H1 (cell line): ENCODE measurements at places on chromosomes 7 and 10. TPM values are rescaled to one million over a fixed set of nuclear protein-coding genes. Genes with fewer than 3 reads are reported as not detected.

DNA sequence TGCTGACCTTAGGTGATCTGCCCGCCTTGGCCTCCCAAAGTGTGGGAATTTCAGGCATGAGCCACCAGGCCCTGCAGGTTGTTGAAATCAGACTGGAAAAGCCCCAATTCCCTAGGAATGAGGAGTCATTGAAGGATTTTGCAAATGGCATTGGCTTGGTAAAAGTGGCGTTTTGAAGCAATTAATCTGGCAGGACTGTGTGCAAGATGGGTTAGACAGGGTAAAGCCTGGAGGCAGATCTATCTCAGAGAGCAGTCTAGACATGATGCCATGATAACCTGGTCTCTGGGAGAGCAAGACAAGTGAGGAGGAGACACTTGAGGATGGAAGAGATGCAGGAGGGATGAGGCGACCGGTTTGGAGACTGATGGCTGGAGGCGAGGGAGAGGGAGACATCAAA is 45.7 kb upstream of the UBE2H start:
- H3K27me3 ChIP-seq, result no peaks in the 10 kb centered on the region
- H3K4me1 ChIP-seq, result no peaks in the 10 kb centered on the region
- H3K4me3 ChIP-seq, result no peak overlapping the region

DNA sequence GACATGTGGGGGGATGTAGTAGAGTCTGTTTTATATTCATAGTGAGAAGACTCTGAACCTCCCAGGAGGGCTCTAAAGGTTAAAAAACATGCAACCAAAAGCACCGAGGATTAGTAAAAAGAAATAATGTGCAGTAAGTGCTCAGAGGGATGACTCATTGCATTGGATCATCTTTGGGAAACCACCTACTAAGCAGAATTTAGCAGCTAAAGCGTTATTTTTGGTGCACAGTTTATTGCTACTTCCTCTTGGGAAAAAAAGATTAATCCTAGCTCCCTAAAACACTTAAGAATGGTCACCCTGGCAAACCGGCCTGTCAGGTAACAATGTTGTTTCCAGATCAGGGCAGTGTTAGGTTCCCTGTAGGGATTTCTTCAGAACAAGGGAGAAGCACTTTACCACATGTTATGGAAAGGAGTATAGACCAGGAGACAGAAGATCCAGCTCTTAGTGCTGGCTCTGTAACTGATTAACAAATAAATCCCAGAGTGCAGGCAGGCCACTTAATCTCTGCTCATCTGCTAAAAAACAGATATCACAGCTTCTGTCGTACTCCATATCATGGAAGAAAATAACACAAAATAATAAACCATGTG is 44.8 kb upstream of the FAM133B start:
- H3K36me3 ChIP-seq, result no peaks in the 10 kb centered on the region
- H3K4me1 ChIP-seq, result peaks cover 4% of the 10 kb centered on the region
- H3K4me3 ChIP-seq, result no peak overlapping the region
- DNase-seq, result no peak
- no peak overlapping the region for H3K27ac ChIP-seq
- no peaks in the 10 kb centered on the region for H3K27me3 ChIP-seq

GRCh38 chr7:24755541-24756407 is 1.5 kb downstream of the GSDME start:
- no peak for DNase-seq
- no peak overlapping the region for H3K4me3 ChIP-seq
- no peak overlapping the region for H3K27ac ChIP-seq

DNA sequence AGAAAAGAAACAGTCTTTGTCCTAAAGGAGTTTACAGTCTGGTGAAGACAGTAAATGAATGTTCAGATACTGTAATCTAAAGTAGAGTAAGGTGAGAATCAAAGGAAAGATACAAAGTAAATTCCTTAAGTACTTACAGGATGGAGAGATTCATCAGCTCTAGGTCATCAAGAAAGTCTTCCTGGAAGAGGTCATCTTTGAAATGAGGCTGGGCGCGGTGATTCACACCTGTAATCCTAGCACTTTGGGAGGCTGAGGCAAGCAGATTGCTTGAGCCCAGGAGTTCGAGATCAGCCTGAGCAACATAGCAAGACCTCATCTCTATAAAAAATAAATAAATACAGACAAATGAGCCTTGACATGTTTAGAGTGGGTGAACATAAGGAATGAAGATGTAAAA is 18.3 kb downstream of the FHIP2A start:
- H3K27ac ChIP-seq, result no peak overlapping the region
- no peaks in the 10 kb centered on the region for H3K4me1 ChIP-seq
- H3K36me3 ChIP-seq, result no peaks in the 10 kb centered on the region
- DNase-seq, result no peak

GRCh38 chr10:11721806-11722205 is 20.4 kb upstream of the ECHDC3 start:
- H3K4me1 ChIP-seq, result no peaks in the 10 kb centered on the region
- no peaks in the 10 kb centered on the region for H3K27me3 ChIP-seq
- H3K4me3 ChIP-seq, result no peak overlapping the region
- DNase-seq, result no peak

DNA sequence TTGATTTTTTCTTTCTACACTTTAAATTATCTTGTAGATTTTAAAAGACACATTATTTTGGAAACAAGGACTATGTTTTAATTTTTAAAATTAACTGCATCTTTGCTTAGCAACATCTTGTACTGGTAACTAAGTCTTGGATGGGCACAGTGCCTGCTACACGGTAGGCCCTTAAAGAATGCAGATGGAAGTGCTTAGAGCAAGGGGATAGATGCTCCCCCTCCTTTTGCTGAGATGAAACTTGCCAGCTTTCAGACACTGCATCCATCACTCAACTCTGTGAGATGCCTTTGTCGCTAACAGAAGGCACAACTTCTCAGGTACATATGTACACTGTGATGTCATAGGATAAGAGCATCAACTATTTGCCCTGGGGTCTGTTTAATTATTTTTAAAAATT is 103.9 kb downstream of the LRRC18 start:
- no peak overlapping the region for H3K4me3 ChIP-seq
- no peak for DNase-seq
- H3K36me3 ChIP-seq, result no peaks in the 10 kb centered on the region
- no peak overlapping the region for H3K27ac ChIP-seq
- H3K27me3 ChIP-seq, result no peaks in the 10 kb centered on the region

- H3K27me3 ChIP-seq, result no peaks in the 10 kb centered on the region; the same call in 1 of the 2 replicates
- no peak overlapping the region for H3K4me3 ChIP-seq
- DNase-seq, result no peak
- H3K4me1 ChIP-seq, result no peaks in the 10 kb centered on the region
Observed at GRCh38 chr10:94066411-94066810, 72.7 kb downstream of the PLCE1 start.

GRCh38 chr10:132542086-132542775 is 4.6 kb downstream of the INPP5A start:
- H3K27me3 ChIP-seq, result peaks cover 8% of the 10 kb centered on the region; the same call in 1 of the 2 replicates
- no peak for DNase-seq
- H3K4me1 ChIP-seq, result peaks cover 29% of the 10 kb centered on the region
- no peak overlapping the region for H3K4me3 ChIP-seq

- no peaks in the 10 kb centered on the region for H3K27me3 ChIP-seq
- H3K27ac ChIP-seq, result no peak overlapping the region
- no peaks in the 10 kb centered on the region for H3K4me1 ChIP-seq
- H3K36me3 ChIP-seq, result no peaks in the 10 kb centered on the region
- no peak for DNase-seq
- H3K4me3 ChIP-seq, result no peak overlapping the region
Observed at GRCh38 chr7:152899548-152900109, 140.1 kb downstream of the ACTR3B start.

DNA sequence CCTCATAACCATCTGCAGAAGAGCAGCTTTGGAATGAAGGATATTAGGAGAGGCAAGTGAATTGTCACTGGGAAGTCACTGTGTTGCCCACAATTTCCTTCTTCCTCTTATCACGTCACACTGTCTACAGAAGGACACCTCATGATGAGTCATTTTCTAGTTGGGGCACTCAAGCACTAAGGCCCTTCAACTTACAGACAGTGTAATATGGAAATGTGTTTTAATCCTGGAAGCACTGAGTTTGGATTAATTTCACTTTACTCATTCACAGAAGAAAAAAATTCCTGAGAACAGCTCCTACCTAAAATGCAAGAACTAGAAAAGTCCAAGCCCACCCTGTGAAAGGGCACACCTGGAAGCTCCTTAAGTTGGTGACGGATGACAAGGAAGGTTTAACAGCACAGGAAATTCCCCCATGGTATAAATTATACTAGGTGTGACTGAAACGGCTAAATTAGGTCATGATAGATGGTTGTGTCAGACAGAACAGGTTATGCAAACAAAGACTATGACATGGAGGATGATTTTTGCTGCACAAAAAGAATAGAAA is 56.6 kb downstream of the PARD3 start:
- H3K27ac ChIP-seq, result no peak overlapping the region
- H3K27me3 ChIP-seq, result no peaks in the 10 kb centered on the region
- H3K4me3 ChIP-seq, result no peak overlapping the region

GRCh38 chr7:149836434-149836833 is 1.7 kb upstream of the ZNF862 start:
- DNase-seq, result no peak
- H3K27ac ChIP-seq, result no peak overlapping the region
- peaks cover 3% of the 10 kb centered on the region for H3K4me1 ChIP-seq
- H3K4me3 ChIP-seq, result no peak overlapping the region
- no peaks in the 10 kb centered on the region for H3K27me3 ChIP-seq
- no peaks in the 10 kb centered on the region for H3K36me3 ChIP-seq

DNA sequence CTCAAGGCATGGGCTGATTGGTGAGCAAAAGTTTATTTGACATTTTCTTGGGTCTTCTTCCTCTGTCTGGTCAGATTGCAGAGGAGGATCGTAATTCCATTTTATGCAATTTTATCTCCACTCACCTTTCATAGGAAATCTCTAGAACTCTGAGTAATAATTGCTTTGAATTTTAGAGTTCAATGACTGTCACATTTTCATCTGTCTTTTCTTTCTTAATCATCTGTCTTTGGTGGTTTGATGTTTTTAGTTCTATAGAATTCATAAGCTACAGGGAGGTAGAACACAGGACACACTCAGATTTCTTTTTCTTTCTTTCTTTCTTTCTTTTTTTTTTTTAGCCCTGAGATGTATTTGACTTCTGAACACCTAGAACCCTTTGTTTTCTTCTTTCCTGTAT is 11.6 kb downstream of the GATA3 start:
- no peak overlapping the region for H3K27ac ChIP-seq
- no peaks in the 10 kb centered on the region for H3K36me3 ChIP-seq
- no peak overlapping the region for H3K4me3 ChIP-seq
- DNase-seq, result no peak
- peaks cover 15% of the 10 kb centered on the region for H3K4me1 ChIP-seq
- peaks cover 25% of the 10 kb centered on the region for H3K27me3 ChIP-seq

Gene FGFBP3
- total RNA-seq, result 115 and 120 TPM in 2 replicates

Gene GNAT3
- not detected in 2 replicates for total RNA-seq

Gene NPSR1
- not detected in 2 replicates for total RNA-seq

Gene ACTR3C
- 0.84 TPM in 1 of 2 replicates, not detected in the other for total RNA-seq

Gene OR6V1
- total RNA-seq, result not detected in 2 replicates
